C1 segment of cervical spinal cord (tissue), 14 donors: ENCODE measurements at places on chromosomes 4 and X.

- no peak for DNase-seq
These were observed 2.0 kb downstream of the PGK1 start for GRCh38 chrX:78105944-78106650.

GRCh38 chr4:179521952-179522351, 2079.7 kb upstream of the AGA start:
- DNase-seq: no peak

- no peak for DNase-seq
These were observed 18.8 kb upstream of the MXD4 start for GRCh38 chr4:2280531-2281300.

DNA sequence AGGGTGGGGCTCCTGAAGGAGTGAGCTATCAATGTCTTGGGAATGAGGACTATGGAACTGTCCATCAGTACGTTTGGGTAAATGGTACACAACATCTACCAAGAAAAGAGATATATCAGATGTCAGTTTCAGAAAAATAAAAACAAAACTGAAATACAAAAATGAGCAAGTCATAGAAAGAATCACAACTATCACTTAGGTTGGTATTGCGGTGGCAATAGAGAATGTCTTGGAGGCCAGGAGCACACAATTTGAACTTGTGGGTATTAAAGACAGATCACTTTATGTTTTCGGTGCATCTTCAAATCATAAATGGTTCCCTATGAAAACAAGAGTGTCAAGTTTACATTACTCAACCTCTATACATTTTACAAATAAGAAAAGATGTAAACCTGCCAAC, 176.8 kb downstream of the CHM start:
- DNase-seq: no peak

- DNase-seq: no peak
These were observed 31.3 kb upstream of the ANAPC4 start for GRCh38 chr4:25345744-25346143.

DNA sequence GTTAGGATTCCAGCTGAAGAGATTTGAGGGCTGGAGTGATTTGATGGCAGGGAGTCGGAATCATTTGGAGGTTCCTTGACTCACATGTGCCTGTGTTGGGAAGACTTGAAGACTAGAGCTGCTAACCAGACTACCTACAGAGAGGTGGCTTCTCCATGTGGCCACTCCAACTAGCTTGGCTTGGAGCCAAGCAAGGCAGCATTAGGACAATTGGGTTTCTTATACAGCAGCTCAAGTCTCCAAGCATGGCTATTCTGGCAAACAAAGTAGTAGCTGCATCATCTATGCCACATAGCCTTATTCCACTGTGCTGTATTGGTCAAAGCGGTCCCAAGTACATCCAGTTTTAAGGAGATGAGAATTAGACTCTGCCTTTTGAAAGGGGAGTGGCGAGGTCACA, 171.7 kb upstream of the SLC4A4 start:
- no peak for DNase-seq

DNA sequence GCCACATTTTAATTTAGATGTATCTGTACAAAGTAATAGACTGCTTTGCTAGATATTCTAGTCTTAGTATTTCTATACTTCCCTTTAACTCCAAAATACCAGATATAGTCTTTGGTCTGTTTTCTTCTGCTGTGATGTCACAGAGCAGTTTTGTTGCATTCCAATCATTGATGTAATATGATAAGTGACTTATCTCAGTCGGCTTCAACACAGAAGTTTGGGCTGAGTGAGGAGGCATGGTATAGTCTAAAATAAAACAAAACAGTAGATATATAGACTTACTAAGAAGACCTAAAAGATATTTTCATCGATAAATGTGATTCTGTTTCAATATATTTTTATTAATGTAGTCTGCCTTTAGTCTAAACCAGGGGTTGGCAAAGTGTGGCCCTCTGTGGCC, 169.9 kb downstream of the DCK start:
- DNase-seq: no peak

- no peak for DNase-seq
These were observed 144.4 kb downstream of the TMA16 start for GRCh38 chr4:163638909-163639308.

DNA sequence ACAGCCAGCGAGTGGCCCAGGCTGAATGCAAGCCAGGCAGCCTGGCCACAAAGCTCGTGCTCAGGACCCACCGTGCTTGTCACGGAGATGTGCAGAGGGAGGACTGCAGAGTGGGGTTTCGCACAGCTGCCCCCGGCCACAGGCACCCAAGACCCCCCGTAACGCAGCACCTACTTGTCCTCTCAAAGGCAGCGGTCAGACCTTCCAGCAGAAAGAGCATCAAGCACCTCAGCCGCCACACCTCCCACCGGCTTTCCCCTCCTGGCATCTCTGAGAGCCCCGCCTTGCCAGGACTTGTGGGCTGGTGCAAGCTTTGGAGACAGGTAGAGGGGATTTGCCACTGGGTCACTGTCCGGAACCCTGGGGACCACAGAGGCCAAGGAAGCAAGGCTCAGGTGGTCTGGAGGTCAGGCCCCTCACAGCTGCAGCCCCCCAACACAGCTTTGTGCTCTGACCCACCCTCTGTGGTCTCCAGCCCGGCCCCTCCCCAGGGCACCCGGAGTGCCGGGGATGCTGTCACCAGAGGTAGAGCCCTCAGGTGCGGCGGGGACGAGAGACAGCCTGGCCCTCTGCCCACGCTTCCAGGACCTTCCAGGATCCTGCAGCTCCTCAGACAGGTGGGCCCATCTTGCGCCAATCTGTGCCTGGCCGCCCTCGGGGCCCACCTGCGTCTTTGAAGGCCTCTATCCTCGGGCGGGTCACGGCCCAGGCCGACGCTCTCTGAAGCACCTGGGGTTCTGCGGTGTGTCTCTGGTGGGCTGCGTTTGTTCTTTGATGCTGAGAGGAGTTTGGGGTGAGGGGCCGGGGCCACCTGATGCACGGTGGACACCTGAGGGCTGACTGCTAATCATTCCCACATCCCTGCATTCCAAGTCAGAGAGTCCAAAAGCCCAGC, 34.4 kb upstream of the HMX1 start:
- DNase-seq: no peak

DNA sequence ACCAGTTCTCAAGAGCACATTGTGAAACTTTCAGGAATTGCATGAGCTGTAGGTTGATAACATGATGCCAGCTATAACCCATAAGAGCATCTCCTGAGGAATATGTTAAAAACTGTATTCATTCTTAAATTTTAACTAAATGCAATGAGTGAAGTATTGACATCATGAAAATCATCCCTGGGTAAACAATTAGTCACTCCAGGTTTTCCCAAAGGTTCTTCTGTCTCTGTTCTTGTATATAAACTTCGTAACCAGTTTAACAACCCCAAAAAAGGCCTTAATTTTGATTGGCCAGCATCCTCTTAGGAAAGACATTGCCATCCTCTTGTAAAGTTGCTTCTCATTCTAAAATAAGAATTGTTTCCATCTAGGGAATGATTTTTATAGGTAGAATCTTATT, 80.4 kb downstream of the TET2 start:
- DNase-seq: no peak

- DNase-seq: no peak
These were observed 53.5 kb downstream of the PAGE2 start for GRCh38 chrX:55142206-55142918.

DNA sequence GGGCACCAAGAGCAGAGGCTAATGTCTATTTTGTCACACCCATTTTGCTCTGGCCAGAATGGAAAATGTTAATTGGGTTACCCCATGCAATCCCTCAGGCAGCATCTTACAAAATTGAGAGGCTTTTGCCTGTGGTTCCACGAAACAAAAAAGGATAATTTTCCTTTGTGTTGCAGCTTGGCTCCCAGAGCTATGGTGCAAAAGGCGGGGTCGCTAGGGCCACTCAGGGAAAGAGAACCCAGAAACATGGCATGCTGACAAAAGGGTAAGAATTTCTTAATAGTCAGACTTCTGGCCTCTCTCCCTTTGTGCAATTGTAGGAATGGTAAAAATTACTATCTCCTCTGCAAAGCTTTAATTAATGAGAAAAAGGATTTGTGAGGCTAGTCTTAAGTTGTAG, 119.6 kb upstream of the BANK1 start:
- DNase-seq: no peak

GRCh38 chr4:156190615-156191014, 236.9 kb upstream of the CTSO start:
- no peak for DNase-seq

GRCh38 chr4:158758142-158758541, 10.7 kb upstream of the FNIP2 start:
- DNase-seq: no peak

DNA sequence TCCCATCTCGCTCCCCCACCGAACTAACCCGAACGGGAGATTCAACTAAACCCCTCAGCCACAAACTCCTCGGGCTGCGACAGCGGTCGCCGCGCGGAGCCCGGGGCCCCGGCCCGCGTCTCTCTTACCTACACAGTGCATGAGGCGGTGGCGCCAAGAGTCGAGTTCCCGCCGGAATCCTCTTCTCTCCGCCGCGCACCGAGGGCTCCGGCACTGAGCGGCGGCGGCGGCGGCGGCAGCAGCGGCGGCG, 160 bp downstream of the LCORL start:
- no peak for DNase-seq

GRCh38 chr4:97027728-97028410, 1115.4 kb downstream of the STPG2 start:
- no peak for DNase-seq

DNA sequence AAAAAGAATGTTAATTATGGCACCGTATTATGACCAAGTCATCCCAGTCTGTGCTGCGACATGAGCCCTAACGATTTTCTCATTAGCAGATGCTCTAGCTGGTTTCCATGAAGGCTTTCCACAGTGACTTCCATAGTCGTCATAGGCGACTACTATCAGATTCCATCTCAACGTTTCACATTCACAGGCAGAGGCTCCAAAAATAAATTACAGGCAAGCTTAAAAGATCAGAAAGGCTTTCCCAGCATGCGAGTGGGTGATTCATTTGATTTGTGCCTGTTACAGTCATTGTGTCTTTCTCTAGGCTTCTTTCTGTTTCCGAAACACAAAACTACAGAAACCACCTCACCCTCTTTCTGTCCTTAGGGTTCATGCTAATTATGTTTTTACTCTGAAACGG, 43.2 kb downstream of the PALLD start:
- DNase-seq: no peak

DNA sequence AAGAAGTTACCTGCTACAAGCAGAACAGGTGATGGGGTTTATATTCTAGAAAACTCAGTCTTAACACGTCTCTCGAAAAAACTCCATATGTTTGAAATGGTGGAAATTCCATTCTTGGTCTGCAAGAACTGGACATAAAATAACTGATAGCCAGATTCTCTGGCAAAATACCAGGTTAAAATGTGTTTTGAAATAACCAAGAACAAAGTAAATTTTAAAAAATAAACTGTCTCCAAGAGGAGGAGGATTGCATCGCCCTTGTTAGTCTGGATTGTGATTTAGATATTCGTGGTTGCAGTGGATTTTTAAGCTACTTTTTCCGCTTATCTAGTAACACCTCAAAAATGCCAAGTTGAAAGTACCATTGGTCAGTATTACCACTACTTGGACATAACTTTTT, 40.8 kb downstream of the CENPU start:
- DNase-seq: no peak

- no peak for DNase-seq
These were observed 43.0 kb downstream of the RBMX2 start for GRCh38 chrX:130444641-130445336.
